Anterior cingulate cortex (tissue), 58 donors: ENCODE measurements at places on chromosomes 7 and 10.
A peak's percentile ranks its signal among the peaks of the same experiment; 100 is the strongest.

GRCh38 chr10:48493083-48493871 is 111.6 kb downstream of the ARHGAP22 start:
- no peak for DNase-seq

- DNase-seq: no peak
These were observed 31.4 kb upstream of the FRMD4A start for GRCh38 chr10:14362104-14362503.

- no peak for DNase-seq
These were observed 12.8 kb upstream of the MMP21 start for GRCh38 chr10:125788156-125789034.

DNA sequence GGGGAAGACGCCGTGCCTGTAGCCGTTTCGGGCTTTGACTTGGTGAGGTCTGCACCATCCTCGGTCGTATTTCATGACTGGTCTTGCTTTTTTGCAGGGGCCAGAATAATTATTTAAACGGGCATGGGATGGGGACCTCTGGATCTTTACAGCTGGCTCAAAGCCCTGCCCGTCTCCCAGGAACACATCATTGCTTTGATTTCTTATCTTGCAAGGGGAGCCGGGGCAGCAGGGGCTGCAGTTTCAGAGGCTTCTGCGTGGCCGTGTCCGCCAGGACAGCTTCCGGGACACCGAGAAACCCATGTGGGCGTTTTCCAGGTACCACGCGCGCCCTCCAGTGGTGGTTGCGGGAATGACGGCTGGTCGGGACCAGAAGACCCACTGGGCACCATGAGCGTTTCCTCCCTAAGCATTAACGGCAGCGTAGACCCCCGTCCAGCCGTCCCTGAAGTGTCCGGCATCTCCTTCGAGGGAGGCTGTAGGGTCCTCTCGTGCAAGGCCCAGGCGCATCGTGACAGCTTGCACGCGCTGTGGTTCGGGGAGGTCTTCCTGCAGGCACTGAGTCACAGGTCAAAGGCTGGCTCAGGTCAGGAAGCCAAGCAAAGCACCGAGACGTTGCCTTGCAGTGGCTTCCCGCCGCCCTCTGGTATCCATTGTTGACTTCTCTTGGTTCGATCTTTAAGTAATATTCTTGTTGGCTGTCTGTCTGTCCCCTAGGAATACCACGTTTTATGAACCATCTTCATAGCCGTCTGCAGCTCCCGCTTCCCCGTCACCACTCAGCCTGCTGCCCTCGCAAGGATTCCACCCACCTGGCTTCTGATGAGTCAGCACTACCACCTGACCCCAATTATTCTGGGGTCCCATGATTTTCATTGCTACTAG is 16.2 kb upstream of the ZFAND2A start:
- DNase-seq: peak; percentile 19

GRCh38 chr7:130672146-130672545 is 3.6 kb upstream of the COPG2 start:
- DNase-seq: no peak

- DNase-seq: no peak
These were observed 83.4 kb upstream of the SMNDC1 start for GRCh38 chr10:110387983-110388686.

- DNase-seq: no peak
These were observed 171.0 kb downstream of the TRIL start for GRCh38 chr7:28787106-28787505.

DNA sequence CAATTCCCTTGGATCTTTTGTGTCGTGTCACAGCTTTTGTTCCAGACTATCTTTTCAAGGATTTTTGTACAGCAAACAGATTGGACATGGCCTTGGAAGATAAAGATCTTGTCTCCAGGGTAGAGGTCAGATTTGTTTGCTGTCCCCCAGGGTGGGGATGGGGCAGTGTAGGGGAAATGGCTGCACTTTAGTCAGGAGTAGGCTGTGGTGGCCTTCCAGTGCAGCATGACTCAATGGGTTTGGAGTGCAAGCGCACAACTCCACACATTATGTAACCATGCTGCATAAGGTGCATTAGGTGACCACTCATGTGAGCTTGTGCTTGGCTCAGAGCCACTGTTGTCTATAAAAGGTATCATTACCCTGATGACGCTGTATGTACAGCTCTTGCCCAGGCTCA is 23.9 kb upstream of the ADAMTS14 start:
- no peak for DNase-seq

DNA sequence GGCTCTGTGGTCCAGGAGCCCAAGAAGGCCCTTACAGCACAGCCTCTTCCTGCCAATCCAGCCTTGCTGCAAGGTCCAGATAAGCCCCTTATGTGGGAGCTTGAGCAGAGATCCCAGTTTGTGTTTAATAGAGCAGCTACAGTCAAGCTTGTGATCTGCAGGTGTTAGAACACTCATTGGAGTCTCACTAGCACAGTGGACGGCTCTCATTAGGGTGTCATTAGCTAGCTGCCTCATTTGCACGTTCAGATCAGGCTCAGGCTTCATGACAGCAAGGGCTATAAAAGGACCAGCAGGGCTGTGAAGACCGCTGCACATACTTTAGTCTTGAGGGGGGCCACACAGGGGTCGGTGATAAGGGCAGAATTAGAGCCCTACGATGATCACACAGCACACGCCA is 443.2 kb downstream of the RPS24 start:
- no peak for DNase-seq

GRCh38 chr10:97943294-97943693 is 87.1 kb downstream of the CRTAC1 start:
- no peak for DNase-seq

DNA sequence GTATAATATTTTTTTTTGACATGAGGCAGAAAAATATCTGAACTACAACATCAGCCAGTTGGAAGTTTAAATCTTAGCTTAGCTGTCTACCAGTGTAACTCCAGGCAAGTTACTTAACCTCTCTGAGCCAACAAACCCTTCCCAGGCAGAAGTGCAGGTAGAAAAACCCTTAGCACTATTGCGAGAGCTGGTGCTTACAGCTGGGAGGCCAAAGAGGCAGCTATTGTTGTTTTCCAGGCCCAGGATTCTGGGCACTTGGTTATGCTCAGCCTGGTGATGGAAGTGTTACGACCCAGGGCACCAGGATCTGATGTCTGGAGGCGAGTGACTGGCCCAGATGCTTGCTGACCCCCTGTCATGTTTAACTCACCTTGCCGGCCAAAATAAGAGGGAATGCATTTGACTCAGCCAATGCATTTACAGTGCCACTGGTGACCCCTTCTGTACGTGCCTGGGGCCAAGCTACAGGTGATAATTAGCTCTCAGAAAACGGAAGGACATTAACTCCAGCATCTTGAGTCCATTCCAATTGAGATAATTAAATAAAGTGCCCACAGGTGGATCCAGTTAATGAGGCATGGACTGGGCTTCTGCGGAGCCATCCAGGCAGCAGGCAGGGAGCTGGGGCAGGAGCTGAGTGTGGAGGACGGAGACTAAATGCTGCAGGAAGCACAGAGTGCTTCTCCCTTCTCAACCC is 126.5 kb upstream of the HABP2 start:
- no peak for DNase-seq

GRCh38 chr10:15797346-15797745 is 63.0 kb downstream of the MINDY3 start:
- no peak for DNase-seq

GRCh38 chr7:45173596-45174327 is 16.2 kb downstream of the RAMP3 start:
- DNase-seq: no peak

- DNase-seq: no peak
These were observed 88.7 kb upstream of the MYL10 start for GRCh38 chr7:101717628-101718357.

- no peak for DNase-seq
These were observed 26.6 kb downstream of the ESYT2 start for GRCh38 chr7:158802535-158803366.

- no peak for DNase-seq
These were observed 107.9 kb downstream of the POU6F2 start for GRCh38 chr7:39085590-39086049.

- DNase-seq: no peak
These were observed 35.5 kb upstream of the HABP2 start for GRCh38 chr10:113517165-113517900.

DNA sequence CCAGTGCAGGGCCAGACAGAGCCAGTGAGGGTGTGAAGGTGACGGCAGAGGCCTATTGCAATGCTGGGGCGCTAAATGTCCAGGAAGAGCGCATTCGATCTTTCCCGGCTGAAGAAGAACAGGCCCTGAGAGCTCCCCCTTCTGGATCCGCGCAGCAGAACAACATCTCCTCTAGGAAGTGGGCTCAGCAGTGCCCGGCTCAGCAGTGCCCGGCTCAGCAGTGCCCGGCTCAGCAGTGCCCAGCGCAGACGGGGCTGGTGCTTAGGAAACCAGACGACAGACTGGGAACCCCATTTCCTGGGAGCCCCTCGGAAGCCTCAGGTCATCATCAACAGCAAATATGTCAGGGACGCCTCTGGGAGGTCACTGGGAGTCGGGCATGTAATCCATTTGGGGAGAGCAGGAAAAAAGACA is 4.7 kb upstream of the NOS3 start:
- DNase-seq: no peak

DNA sequence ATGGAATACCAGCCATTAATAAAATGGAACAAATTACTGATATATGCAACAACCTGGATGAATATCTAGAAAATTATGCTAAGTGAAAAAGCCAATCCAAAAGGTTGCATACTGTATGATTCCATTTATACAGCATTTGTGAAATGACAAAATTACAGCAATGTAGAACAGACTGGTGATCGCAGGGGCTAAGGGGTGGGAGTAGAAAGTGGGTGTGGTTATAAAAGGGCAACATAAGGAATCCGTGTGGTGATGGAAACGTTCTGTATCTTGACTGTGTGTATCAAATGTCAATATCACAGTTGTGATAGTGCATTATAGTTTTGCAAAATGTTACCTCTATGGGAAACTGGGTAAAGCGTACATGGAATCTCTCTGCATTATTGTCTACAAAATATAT is 15.0 kb downstream of the CEP41 start:
- no peak for DNase-seq

DNA sequence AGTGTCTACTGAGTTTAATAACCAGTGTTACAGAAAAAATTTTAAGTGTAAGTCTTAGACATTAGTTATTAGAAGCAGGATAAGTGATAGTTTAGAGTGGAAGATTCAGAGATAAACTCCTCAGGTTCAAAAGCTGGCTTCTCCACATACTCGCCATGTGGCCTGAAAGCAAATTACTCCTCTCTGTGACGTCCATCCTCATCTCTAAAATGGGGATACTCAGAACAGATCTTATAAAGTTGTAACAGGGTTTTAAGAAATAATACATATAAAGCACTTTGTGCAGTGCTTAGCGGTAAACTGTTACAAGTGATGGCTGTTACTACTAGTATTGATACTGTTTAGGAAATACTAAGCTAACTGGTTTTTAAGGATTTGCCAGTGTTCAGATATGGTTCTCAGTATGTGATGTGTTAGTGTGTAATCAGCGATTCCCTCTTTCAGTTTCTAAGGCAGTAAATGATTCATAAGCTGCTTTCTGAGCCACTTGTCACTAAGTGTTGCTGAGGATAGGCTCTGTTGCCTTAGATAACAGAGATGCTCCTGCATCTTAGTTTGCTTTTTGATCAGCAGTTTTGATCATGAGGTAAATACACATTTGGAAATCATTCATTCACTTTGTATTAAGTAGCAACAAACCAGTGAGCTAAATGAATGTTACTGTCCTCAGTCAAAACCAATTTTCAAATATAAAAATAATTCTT is 58.7 kb downstream of the CYP51A1 start:
- DNase-seq: no peak

- no peak for DNase-seq
These were observed 77.7 kb downstream of the VIPR2 start for GRCh38 chr7:159066816-159067575.

- DNase-seq: no peak
These were observed 43.4 kb downstream of the HIPK2 start for GRCh38 chr7:139734395-139734794.

DNA sequence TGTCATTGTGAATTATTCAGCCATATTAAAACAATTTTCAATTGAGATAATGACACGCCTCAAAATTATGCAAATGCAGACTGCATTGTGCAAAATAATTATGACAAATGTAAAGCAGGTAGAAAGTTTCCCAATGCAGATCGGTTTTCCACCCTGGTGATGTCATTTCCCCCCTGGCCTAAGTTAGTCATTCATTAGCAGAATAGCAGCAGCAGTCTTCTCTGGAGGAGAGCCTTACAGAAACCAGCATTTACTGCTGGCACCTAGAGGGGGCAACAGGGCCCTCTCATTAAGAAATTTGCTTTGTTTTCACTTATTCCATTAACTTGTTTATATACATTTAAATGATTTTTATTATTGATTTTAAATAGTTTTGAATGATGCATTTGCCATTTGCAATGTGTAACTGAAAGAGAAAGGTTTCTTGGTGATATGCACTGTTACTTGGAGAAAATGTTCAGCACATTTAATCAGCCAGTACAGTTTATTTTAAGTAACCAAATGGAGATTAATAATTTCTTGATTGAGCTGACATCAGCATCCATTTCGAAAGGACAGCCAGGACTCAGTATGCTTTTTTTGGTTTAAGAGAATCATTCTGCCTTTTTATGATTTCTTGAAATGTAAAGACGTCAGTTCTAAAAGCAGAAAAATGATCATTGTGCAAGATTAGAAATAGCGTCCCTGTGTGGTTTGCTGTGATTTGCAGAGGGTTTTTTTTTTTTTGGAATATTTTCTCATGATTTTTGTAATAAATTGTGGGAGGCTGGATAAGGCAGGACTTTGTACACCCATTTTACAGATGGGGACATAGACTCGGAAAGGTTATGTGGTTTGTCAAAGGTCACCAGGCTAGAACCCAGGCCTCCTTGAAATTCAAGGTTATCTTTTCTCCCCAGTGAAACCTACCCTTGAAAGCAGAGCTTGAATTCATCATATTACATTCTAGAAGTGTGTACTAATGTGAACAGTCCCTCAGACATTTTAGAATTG is 3.5 kb downstream of the ARID5B start:
- DNase-seq: no peak

DNA sequence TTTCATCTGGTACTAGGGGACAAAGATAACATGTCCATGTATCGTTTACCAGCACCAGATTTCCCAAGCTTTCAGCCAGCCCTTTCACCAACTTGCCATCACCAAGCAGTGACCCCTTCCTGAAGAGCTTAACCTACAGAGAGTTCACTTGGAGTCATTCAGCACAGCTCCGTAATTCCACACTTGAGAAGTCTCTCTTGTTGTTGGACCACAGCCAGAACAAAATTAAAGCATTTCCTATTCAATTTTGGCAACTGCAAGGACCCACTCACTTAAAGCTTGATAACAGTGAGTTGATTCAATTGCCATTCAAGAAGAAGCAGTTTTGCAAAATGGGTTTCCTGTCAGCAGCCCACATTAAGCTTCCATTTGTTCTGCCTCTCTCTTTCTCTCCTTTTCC is 88.5 kb upstream of the LRRTM3 start:
- DNase-seq: no peak

- no peak for DNase-seq
These were observed 150.3 kb downstream of the PIP4K2A start for GRCh38 chr10:22564060-22564459.

GRCh38 chr7:109836016-109836415 is 1254.9 kb upstream of the LRRN3 start:
- no peak for DNase-seq
